Hepatocyte (in vitro differentiated cells): ENCODE measurements at places on chromosomes 6 and 20.

GRCh38 chr6:56694002-56694401, 51.3 kb upstream of the DST start:
- H3K4me3 ChIP-seq = no peak overlapping the region
- no peaks in the 10 kb centered on the region for H3K27me3 ChIP-seq
- H3K36me3 ChIP-seq = no peaks in the 10 kb centered on the region
- DNase-seq = no peak

GRCh38 chr6:11142296-11143027, 30.9 kb upstream of the ERVFRD-1 start:
- no peaks in the 10 kb centered on the region for H3K27me3 ChIP-seq
- peaks cover 4% of the 10 kb centered on the region for H3K4me1 ChIP-seq
- no peak overlapping the region for H3K4me3 ChIP-seq

GRCh38 chr20:63446216-63447024, 26.0 kb downstream of the KCNQ2 start:
- H3K36me3 ChIP-seq = no peaks in the 10 kb centered on the region
- no peaks in the 10 kb centered on the region for H3K27me3 ChIP-seq
- H3K4me1 ChIP-seq = no peaks in the 10 kb centered on the region
- peak; percentile 30 for DNase-seq
- no peak overlapping the region for H3K27ac ChIP-seq
- no peak overlapping the region for H3K4me3 ChIP-seq

DNA sequence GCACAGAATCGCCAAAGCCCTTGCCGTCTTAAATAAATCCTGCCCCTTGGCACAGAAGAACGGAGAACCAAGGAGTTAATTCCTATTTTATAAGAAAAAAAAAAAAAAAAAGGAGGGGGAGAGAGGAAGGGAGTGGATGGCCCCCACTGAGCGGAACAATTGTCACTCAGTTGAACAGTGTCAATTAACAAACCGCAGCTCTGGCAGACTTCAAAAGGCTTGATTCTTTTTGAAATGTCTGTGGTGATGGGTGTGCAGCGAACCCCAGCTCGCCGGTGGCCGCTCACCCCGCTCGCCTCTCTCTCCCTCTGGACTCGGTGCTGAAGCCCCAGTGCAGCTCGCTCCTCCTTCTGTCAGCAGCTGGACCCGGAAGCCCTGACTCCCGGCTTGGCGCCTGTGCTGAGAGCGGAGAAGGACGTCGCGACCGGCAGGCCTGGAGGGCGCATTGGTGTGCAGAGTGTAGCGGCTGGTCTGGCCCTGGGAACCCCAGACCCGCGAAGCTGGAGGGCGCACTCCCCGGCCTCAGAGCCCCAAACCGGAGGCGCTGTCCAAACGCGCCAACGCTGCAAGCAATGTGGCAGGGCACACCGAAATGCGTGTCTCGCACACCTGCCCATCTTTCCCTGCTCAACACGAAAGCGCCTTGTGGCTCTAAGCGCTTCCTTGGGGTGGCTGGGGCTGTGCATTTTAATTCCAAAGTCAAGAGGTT, 3.4 kb downstream of the LINC00237 start:
- peak; percentile 38 for DNase-seq
- no peak overlapping the region for H3K27ac ChIP-seq
- no peaks in the 10 kb centered on the region for H3K36me3 ChIP-seq
- no peak overlapping the region for H3K4me3 ChIP-seq
- peaks cover 100% of the 10 kb centered on the region for H3K27me3 ChIP-seq

GRCh38 chr6:86273936-86274335, 631.2 kb upstream of the SYNCRIP start:
- H3K4me3 ChIP-seq = no peak overlapping the region
- no peaks in the 10 kb centered on the region for H3K4me1 ChIP-seq
- no peak overlapping the region for H3K27ac ChIP-seq
- no peaks in the 10 kb centered on the region for H3K27me3 ChIP-seq
- no peaks in the 10 kb centered on the region for H3K36me3 ChIP-seq

- H3K4me1 ChIP-seq = peaks cover 7% of the 10 kb centered on the region
- H3K36me3 ChIP-seq = no peaks in the 10 kb centered on the region
- no peak overlapping the region for H3K4me3 ChIP-seq
- no peak overlapping the region for H3K27ac ChIP-seq
- no peaks in the 10 kb centered on the region for H3K27me3 ChIP-seq
These were observed 8.6 kb downstream of the COL9A3 start for GRCh38 chr20:62825333-62825985.

DNA sequence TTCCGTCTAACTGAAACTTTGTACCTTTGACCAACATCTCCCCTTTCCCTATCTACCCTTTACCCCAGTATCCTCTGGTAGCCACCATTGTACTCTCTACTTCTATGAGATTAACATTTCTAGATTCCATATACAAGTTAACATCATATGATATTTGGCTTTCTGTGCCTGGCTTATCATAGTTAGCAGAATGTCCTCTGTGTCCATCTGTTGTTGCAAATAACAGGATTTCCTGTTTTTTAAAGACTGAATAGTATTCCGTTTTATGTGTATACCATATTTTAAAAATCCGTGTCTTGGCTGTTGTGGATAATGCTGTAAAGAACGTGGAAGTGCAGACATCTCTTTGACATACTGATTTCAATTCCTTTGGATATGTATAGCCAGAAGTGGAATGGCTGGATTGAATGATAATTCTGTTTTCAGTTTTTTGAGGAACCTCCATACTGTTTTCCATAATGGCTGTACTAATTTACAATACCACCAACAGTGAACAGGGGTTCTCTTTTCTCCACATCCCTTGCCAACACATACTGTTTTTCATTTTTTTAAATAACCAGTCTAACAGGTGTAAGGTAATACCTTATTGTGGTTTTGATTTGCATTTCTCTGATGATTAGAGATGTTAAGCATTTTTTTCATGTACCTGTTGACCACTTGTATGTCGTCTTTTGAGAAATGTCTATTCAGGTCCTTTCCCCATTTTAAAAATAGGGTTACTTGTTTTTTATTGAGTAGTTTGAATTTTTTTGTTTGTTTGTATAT, 53.8 kb downstream of the CDC5L start:
- peaks cover 3% of the 10 kb centered on the region for H3K36me3 ChIP-seq
- peaks cover 2% of the 10 kb centered on the region for H3K4me1 ChIP-seq
- no peaks in the 10 kb centered on the region for H3K27me3 ChIP-seq
- no peak overlapping the region for H3K27ac ChIP-seq

DNA sequence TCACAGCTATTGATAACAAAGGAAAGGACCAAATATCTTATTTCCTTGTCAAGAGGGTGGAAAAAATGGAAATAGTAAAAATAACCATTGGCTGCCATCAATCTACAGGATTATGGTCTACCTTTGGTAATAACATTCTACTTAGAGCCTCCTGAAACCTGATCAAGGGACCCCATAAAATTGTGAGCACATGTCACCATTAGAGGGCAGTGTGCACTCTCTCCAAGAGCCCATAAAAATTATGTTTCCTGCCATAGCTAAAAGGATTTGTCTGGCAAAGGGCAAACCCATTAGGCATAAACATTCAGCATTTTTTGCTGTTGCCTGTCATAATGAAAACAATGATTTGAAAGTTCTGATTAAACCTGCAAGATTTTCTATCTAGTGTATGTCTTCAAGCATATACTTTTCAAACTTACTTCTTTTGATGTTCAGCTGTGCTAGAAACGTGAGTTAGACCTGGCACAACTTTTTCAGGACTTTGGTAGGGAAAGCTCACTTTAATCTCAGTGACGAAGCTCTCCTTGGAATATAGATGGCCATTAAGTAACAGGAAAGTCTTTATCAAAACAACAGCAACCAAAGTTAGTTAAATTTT, 120.7 kb upstream of the ZFP64 start:
- no peak overlapping the region for H3K4me3 ChIP-seq
- no peaks in the 10 kb centered on the region for H3K36me3 ChIP-seq
- peaks cover 4% of the 10 kb centered on the region for H3K4me1 ChIP-seq

- no peaks in the 10 kb centered on the region for H3K36me3 ChIP-seq
- no peak overlapping the region for H3K27ac ChIP-seq
- no peaks in the 10 kb centered on the region for H3K4me1 ChIP-seq
- no peak overlapping the region for H3K4me3 ChIP-seq
- no peaks in the 10 kb centered on the region for H3K27me3 ChIP-seq
These were observed 64.7 kb downstream of the GPR6 start for GRCh38 chr6:110042670-110043296.

GRCh38 chr6:84033523-84034451, at the start of gene MRAP2:
MRAP2 (plus strand) TSS chr6:84033772; CDS start chr6:84055319, 21,547 bp downstream.
- peaks cover 2% of the 10 kb centered on the region for H3K4me1 ChIP-seq
- peak within 1 kb of the TSS; percentile 85 for H3K4me3 ChIP-seq
- peak; percentile 68 for DNase-seq
- H3K36me3 ChIP-seq = no peaks in the 10 kb centered on the region
- H3K27ac ChIP-seq = no peak within 1 kb of the TSS
- H3K27me3 ChIP-seq = peaks cover 18% of the 10 kb centered on the region

- no peak overlapping the region for H3K27ac ChIP-seq
- DNase-seq = no peak
- no peak overlapping the region for H3K4me3 ChIP-seq
- H3K27me3 ChIP-seq = no peaks in the 10 kb centered on the region
These were observed 39.5 kb upstream of the VAPB start for GRCh38 chr20:58349570-58349969.

GRCh38 chr20:37237656-37238055, 24.0 kb downstream of the GHRH start:
- no peak overlapping the region for H3K4me3 ChIP-seq
- DNase-seq = no peak
- H3K27me3 ChIP-seq = no peaks in the 10 kb centered on the region
- peaks cover 8% of the 10 kb centered on the region for H3K36me3 ChIP-seq
- no peak overlapping the region for H3K27ac ChIP-seq
- no peaks in the 10 kb centered on the region for H3K4me1 ChIP-seq

- H3K27ac ChIP-seq = no peak overlapping the region
- no peaks in the 10 kb centered on the region for H3K27me3 ChIP-seq
- no peaks in the 10 kb centered on the region for H3K36me3 ChIP-seq
- no peak for DNase-seq
- peaks cover 9% of the 10 kb centered on the region for H3K4me1 ChIP-seq
These were observed 110.6 kb downstream of the PPP1R14C start for GRCh38 chr6:150253489-150253888.
